ENCODE measurements at places on chromosomes 11 and 22.
A peak's percentile ranks its signal among the peaks of the same experiment; 100 is the strongest.

GRCh38 chr11:118175031-118175992 lies 1.1 kb downstream of the SCN2B start:
- peak; percentile 20 for DNase-seq

DNA sequence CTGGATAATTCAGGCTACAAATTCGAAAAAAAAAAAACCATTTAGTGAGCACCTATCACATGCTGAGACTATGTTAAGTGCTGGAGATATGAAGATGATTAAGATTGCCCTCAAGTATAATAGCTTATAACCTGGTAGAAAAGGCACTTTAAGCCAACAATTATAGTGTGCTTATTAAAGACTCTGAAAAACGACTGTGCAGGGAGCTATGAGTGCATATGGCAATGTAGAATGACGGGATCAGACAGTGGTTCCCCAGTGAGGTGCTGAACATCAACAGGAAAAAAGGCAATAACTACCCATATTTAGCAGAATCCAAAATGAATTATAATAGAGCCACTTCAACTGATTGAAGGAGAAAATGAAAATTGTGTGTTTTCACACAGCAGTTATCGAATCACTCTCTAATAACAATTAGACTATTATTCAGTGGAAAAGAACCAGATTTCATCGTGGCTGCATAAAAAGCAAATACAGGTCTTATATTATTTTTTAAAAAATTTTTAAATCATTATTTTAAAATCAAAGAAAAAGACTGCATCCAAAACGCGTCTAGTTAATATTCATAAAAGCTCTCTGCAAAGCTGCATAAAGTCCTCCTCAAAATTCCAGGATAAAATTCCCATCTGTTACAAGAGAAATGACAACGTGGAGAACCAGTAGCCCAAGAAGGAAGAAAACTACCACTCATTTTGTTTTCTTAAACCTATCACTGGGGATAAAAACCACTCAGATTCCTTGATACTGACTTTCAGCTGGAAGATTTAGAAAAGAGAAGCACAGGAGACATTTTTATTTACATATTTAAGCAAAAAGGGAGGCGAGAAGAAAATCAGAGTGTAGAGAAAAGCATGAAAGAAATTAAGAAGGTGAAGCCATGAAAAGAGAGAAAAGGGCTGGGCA lies 1.1 kb downstream of the MTMR2 start:
- DNase-seq: peak; percentile 34

GRCh38 chr11:118291477-118292135 lies 12.9 kb upstream of the CD3E start:
- peak; percentile 11 for DNase-seq

GRCh38 chr11:95926726-95927125 lies 2.8 kb upstream of the MTMR2 start:
- DNase-seq: no peak

- peak; percentile 22 for DNase-seq
Measured at GRCh38 chr11:131618201-131618600, 247.8 kb downstream of the NTM start.

GRCh38 chr22:49011379-49011768 lies 816.3 kb downstream of the BRD1 start:
- DNase-seq: no peak

DNA sequence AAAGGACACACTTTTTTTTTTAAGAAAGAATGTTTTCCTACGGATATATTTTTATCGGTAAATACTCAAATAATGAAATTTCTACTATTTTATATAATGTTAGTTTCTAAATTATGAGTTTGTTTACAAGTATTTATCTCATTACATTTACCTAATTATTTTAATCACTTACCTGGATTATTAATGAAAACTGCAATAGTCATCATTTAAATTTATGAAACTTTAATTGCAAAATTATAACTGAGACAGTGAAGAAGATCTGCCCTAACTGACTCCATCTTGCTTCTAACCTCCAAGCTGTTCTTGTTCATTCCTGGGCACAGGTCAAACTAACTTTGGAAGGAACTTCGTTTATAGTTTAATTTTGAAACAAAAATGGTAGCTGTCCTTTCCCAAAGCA lies 25.2 kb upstream of the VSTM5 start:
- no peak for DNase-seq

DNA sequence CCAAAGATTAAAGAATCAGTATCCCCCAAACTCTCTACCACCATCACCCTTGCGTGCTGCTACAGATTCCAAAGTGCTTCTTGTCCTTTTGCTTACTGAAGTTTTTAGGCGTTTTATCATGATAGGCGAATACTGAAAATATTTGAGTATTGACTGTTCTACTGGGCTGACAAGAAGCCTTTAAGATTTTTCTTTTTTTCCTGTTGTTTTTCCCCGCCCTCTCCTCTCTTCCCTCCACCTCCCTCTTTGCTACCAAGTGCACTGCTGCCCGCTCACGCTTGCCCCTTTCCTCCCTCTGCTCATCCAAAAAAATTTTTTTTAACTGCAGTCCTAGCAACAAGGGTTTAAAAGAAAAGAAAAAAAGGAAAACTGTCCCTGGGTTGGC lies 679 bp downstream of the SPCS2 start:
- peak; percentile 42 for DNase-seq

DNA sequence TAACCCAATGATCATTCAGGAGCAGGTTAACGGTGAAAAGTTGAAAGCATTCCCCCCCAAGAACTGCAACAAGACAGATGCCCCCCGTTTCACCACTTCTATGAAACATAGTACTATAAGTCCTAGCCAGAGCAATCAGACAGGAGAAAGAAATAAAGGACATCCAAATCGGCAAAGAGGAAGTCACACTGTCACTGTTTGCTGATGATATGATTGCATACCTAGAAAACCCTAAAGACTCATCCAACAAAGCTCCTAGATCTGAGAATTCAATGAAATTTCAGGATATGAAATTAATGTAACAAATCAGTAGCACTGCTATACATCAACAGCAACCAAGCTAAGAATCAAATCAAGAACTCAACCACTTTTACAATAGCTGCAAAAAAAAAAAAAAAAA lies 32.8 kb downstream of the PIWIL3 start:
- DNase-seq: no peak

GRCh38 chr11:3164138-3164551 lies 965 bp downstream of the OSBPL5 start:
- DNase-seq: no peak

DNA sequence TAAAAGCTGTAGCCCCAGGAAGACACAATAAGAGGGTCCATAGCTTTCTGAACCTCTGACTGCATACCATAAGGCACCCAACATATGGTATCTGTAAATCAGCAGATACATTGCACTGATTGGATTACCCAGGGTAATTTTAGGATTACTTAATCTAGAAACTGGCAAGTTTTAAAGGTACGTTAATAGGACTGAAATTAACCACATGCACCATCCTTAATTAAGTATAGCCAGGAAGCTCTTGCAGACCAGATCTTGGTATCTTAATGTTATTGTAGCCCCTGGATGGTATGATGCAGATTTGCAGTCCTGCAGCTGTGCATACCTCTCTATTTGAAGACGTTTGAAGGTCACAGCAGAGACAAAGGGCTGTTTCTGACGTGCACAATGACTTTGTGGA lies 72.8 kb downstream of the ARHGAP42 start:
- DNase-seq: no peak
